ENCODE measurements at places on chromosomes 6 and 20.

DNA sequence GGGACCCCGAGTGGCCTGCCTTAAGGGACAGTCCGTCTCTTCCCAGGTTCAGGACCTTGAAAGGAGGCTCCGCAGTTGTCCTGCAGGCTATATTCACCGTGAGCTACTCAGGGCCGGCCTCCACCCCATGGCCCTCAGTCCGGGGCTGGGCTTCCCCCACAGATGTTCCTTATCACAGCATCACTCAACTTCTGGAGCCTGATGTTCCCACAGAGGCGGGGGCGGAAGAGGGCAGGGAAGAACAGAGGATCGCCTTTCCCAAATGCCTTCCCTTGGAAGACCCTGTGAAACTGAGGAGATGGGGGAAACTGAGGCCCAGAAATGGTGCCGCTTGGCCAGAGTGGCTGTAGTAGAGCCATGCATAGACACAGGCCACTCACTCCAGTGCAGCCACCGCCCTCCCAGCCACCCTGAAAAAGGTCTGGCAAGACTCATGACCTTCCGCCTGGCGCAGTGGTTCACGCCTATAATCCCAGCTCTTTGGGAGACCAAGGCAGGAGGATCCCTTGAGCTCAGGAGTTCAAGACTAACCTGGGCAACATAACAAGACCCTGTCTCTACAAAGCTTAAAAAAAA, 4.3 kb upstream of the COX4I2 start:
- DNase-seq = no peak

- DNase-seq = no peak
Observed at GRCh38 chr6:150966786-150967185, 101.3 kb downstream of the MTHFD1L start.

DNA sequence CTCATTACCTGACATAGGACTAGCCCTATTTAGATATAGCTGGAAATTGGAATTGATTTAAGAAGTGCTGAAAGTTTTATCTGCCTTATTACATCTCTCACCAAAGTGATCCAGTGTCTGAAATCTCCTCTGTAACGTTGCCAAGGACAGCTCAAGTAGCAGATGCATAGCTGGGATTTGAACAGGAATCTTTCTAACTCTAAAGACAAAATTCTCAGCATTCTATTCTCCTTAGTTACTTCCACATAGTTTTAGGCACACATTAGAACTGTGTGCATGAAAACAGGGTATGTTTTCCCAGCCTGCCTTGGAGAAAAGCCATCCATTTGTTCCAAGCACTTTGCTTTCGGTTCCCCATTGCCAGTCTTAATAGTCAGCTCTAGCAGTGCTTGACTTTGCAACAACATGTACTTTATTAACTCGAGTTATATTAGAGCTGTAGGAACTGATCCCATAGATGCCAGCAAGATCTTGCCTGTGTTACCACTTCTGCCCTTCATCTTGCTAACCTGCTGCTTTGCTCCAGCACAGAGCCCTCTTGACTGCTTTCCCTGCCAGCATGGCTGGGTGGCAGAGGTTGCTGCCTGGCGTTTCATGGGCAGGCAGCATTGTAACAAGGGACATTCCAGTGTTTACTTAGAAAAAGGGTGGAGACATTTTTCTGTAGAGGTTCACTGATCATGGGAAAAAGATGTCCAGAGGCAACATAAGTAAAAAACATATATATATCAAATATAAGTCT, 56.1 kb upstream of the STMND1 start:
- DNase-seq = no peak

GRCh38 chr6:130020073-130020906, 1.9 kb downstream of the L3MBTL3 start:
- DNase-seq = peak; percentile 43

- DNase-seq = no peak
Observed at GRCh38 chr20:35023624-35024023, 68.0 kb downstream of the MYH7B start.

- DNase-seq = no peak
Observed at GRCh38 chr20:41167118-41167470, 29.8 kb downstream of the PLCG1 start.

DNA sequence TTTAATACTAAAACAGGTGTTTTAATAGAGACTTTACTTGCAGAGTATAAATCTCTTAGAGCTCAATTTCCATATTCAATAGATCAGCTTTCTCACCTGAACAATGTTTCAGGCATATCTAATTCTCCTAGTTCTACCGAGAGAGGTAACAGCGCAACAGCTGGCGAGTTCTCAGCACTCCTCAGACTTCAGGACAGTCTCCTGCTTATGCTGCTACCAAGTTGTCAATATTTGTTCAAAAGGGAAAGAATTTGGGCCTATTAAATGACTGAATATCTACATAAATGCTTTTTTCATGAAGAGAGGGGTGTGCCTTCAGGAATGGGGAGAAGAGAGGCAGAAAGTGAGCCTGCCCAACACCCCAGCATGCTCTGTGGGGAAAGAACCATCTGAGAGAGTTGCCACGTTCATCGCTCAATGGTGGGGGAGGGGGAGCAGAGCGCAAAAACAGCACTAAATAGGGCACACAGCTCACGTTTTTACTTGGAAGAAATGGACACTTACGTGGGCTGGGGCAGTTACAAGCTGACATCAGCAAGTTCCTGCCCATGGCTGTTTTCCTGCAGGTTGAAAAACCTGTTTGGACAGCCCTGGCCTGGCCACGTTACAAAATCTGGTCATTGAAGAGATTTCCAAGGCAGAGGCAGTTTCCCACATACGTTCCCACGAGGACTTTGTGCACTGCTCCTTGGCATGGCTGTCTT, 38.0 kb downstream of the EZR start:
- DNase-seq = no peak
